Activated CD4-positive, alpha-beta T cell treated with anti-CD3 and anti-CD28 coated beads, Interleukin-10, Interleukin-2, amounts not matched to agents 100 ng/mL and 50 ng/mL, durations not matched to agents 16 hours and 8 hours (primary cell): ENCODE measurements at places on chromosomes 4 and X.

DNA sequence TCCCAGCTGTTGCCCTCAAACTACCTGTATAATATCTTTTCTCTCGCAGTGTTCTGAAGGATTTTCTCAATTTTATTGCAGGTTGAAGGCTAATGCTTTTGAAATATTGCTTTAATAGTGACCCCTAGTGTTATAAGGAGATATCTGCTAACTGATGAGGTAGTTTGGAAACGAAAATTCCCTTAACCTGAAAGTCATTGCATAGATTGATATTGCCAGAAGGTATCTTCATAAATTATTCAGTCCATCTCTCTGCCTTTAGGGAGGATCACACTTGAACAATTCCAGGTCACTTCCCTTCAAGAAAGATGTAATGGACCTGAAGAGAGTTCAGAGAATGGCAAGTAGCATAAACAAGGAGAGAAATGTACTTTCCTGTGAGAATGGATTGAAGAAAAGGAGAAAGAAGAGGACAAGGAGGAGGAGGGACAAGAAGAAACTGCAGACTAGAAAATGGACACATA, 44.1 kb downstream of the TIGD4 start:
- DNase-seq = peak; percentile 46

GRCh38 chrX:70480660-70481018, 36.0 kb downstream of the DLG3 start:
- no peak for DNase-seq

- no peak for DNase-seq
These were observed 1180.8 kb upstream of the PABPC4L start for GRCh38 chr4:135382280-135382959.

DNA sequence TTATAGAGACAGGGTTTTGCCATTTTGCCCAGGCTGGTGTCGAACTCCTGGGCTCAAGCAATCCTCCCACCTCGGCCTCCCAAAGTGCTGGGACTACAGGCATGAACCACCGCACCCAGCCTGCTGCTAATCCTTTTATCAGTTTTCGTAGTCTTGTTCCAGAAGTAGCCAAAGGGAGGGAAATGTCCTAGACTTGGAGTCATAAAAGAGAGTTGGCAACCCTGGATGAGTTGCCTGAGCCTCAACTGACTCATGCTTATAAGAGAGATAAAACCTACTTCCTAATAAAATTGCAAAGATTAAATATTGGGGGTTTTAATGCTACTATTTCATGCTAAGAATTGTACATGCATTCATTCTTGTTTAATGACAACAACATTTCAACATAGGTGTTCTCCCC, 44.3 kb downstream of the CD40LG start:
- no peak for DNase-seq

DNA sequence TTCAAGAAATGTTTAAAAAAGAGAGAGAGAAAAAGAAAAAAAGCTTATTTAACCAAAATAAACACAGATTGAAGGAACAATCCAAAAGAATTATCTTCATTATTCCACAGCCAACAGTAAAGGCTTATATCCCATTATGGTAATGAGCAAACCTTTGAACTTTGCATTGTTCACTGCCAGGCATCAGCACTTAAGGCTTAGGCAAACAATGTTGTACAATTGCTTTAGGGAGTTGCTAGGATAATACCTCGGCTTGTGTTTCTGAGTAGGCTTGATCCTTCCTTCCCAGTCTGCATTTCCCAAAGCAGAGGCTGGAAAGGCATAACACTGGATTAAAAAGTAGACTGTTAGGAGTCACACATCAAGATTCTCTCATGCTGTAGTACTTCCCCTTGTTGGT, 352.7 kb upstream of the IGFBP7 start:
- DNase-seq = no peak

DNA sequence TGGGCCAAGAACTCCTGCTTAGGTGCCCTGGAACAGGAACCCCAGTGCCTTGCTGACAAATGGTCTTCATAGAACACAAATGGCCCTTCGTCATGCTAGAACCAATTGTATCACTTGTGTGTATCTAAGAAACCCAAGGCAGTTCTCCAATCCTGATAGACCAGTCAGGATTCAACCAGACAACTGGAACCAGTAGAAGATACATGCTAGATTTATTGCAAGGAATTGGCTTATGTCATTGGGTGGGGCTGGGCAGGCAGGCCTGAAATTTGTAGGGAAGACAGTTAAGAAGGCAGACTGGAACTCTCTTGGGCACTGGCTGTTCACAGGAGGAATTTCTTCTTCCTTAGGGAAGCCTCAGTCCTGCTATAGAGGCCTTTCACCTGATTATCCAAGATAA, 17.0 kb upstream of the TBL1X start:
- no peak for DNase-seq

DNA sequence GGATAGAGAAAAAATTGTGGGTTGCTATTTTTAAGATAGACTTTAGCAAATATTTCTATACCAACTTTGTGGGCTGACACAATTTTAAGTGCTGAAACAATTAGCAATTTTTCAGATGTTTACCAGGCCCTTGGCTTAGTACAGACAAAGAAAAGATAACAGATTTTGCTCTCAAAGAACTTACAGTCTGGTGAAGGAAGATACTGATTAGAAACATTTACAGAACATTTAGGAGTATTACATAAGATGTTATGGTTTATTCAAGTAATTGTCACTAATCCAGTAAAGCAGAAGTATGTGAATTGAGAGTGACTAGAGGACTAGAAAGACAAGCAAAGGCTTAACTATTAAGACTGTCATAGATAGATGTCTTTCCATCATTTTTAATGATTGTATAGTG, 35.3 kb upstream of the NDUFC1 start:
- DNase-seq = no peak

DNA sequence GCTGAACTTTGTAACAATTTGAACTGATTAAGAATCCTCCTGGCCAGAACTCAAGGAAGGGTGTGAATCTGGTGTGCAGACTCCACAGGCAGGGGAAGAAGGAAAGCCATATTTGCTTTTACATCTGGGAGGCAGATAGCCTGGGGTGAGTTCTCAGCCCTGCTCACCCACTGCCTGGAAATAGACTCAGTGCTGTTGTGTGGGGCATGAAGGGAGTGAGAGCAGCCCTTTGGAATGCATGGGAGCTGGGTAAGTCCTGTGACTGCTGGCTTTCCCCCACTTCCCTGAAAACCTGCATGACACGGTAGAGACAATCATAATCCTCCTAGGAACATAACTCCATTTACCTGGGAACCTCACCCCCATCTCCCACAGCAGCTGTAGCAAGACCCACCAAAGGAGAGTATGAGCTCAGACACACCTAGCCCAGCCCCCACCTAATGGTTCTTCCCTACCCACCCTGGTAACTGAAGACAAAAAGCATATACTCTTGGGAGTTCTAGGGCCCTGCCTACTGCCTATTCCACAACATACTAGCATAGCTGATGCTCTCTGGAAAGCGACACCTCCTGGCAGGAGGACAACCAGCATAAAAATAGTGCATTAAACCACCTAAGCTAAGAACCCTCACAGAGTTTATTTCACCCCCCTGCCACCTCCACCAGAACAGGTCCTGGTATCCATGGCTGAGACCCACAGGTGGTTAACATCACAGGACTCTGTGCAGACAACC, 59.3 kb upstream of the UBQLN2 start:
- DNase-seq = no peak

GRCh38 chr4:114780205-114780604, 181.6 kb downstream of the UGT8 start:
- DNase-seq = no peak

DNA sequence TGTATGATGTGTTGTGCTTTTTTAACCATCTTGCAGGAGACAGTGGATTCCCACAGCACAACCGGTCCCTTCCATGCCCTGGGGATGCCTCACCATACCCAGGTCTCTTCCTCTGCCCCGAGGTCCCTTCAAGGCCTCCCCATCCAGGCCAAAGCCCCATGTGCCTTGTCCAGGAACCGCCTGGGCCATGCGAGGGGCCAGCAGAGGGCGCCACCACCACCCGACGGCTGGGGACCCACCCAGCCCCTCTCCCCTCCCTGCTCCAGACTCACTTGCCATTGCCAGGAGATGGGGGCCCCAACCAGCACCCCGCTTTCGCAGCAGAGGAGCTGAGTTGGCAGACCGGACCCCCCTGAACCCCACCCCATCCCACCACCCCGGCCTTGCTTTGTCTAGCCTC, 485.5 kb downstream of the TRAM1L1 start:
- no peak for DNase-seq

GRCh38 chrX:44241546-44241945, 101.9 kb downstream of the EFHC2 start:
- DNase-seq = no peak

DNA sequence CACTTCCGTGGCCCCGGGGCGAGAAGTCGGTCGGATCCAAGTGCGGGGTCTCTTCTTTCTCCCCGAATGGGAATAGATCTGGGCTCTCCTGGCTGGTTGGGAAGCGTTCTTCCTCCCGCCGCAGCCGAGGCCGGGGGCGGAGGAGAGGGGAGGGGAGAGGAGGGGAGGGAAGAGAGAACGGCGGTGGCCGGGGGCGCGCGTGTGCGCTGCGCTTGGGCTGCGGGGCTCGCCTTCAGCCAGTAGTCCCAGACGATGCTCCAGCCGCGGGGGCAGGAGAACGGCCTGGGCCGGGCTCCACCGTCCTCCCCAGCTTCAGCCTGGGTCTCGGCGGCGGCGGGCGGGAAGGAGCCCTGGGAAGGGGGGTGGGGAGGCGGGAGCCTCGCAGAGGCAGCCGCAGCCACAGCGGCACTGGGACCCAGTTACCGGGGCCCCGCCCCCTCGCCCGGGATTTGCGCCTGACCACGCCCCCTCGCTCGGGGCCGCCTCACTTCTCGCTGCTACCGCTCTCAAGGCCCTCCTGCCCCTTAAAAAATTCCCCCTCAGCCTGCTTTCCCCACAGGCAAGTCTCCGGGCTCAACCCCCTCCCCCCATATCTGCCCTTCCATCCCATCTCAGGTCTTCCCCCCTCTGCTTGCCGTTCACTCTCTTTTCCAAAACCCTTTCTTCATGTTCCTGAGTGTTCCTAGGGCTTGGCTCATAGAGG, at the start of gene FGD1:
Gene FGD1 (minus strand): TSS at position 421 of the 703 bp plus-strand sequence. CDS start 802 bp downstream, outside the sequence.
- peak; percentile 10 for DNase-seq

DNA sequence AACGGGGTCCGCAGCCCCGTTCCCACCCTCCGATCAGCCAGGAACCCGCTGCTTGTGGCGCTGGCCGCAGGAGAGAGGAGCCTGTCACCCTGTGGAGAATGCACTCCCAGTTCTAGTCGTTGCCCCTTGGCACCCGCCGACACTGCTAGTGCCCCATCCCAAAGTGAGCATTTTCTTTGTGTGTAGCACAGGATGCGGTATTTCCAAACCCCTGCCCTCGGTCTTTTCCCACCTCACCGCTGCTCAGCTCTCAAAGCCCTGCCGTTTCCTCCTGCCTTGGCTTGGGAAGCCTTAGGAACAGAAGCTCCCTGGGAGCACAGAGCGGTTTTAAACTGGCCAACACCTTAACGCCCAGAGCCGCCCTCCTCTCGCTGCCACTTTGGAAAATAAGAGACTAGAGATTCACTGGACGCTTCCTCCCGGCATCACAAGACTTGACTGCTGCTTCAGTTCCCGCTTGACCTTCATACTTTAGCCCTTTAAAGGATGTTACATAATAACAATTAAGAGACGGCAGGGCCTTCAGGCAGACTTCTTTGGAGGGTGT, 772 bp downstream of the CYP4V2 start:
- peak; percentile 45 for DNase-seq

- DNase-seq = peak; percentile 5
These were observed 353.6 kb upstream of the RPS6KA3 start for GRCh38 chrX:20620306-20620705.

- no peak for DNase-seq
These were observed 12.9 kb downstream of the SH3KBP1 start for GRCh38 chrX:19874391-19875049.

DNA sequence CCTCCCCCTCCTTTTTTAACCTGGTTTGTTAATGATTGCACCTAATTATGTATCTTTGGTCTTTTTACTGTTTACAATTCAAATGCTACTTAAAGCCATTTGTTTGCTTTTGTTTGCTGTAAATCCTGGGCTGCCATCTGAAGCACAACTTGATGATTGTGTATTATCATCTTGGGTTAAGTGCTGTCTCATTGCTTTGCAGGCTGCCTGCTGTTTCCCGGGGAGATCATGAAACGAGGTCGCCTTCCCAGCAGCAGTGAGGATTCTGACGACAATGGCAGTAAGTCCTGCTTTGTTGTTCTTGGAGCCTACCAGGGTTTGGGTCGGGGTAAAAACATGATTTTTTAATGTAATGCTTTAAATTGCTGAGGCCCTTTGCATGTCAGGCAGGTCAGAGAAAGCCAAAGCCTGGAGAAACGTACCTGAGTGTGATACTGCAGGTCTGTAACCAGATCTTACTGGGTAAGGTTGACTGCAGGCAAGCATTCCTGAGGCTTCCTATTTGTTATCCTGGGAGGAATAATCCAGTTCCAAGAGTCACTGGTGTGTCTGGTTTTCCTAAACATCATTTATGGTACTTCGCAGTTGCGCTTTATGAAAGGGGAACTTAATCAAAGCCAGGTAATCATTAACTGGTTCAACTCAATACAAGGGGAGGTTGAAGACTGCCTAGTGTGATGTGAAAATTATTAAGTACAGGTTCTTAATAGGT, 22.2 kb downstream of the JADE1 start:
- no peak for DNase-seq

DNA sequence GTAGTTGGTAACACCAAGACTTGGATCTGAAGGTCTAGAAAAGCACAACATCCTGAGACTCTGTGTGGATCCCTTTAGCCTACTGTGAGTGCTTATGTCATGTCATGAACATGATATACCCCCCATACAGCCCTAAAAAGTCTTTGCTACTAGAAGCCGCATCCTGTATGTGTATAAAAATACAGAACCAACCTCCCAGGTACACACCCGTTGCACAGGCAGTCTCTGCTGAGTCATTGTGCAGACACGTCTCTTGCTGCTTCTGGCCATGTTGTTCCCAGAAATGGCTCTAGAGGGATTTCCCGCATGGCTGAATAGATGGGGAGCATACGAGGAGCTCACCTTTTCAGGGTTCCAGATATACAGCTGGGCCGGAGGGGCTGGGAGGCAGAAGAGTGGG, 93.3 kb downstream of the MAMLD1 start:
- DNase-seq = peak; percentile 22

- no peak for DNase-seq
These were observed 573.6 kb downstream of the PPP4R3C start for GRCh38 chrX:26889574-26889973.

DNA sequence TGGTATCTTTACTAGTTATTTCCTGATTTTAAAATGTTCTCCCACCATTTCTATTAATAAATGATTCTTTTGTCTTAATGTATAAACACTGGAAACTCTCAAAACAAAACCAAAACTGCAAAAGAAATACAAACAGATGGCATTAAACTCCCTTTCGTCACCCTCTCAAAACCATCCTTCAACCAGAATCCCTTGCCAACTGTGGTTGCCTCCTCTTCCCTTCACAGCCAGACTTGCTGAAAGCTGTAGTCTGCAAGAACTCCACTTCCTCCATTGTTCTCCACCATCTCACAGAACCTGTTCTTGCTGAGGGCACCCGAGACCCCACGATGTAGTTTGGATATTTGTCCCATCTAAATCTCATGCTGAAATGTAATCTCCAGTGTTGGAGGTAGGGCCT, 96.5 kb downstream of the WWC2 start:
- DNase-seq = no peak
